ENCODE measurements at places on chromosomes 13 and 19. TPM values are rescaled to one million over a fixed set of nuclear protein-coding genes. Genes with fewer than 3 reads are reported as not detected.

HCN2 gene
- total RNA-seq, result 1.5 TPM

DNA sequence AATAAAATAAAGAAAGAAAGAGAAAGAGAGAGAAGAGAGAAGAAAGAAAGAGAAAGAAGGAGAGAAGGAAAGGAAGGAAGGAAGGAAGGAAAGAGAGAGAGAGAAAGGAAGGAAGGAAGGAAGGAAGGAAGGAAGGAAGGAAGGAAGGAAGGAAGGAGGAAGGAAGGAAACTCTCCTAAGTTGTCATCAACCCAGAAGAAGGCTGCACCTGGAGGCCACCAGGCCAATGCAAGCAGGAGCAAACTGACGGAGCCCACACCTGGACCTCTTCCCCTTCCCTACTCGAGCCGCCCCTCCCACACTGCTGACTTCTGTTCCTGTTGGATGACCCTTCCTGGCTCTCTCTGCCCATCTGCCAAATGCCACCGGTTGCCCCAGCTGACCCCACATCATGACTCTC lies 8.7 kb downstream of the ACER1 start:
- DNase-seq, result no peak
- peaks cover 16% of the 10 kb centered on the region for H3K27me3 ChIP-seq
- no peaks in the 10 kb centered on the region for H3K4me1 ChIP-seq
- H3K27ac ChIP-seq, result no peak overlapping the region

GRCh38 chr13:93750676-93751075 lies 524.1 kb downstream of the GPC6 start:
- no peaks in the 10 kb centered on the region for H3K36me3 ChIP-seq
- H3K27ac ChIP-seq, result no peak overlapping the region
- DNase-seq, result no peak
- no peak overlapping the region for H3K4me3 ChIP-seq
- no peaks in the 10 kb centered on the region for H3K27me3 ChIP-seq
- no peaks in the 10 kb centered on the region for H3K4me1 ChIP-seq

CATSPERD gene
- total RNA-seq, result not detected

GRK1 gene
- not detected for total RNA-seq

DNA sequence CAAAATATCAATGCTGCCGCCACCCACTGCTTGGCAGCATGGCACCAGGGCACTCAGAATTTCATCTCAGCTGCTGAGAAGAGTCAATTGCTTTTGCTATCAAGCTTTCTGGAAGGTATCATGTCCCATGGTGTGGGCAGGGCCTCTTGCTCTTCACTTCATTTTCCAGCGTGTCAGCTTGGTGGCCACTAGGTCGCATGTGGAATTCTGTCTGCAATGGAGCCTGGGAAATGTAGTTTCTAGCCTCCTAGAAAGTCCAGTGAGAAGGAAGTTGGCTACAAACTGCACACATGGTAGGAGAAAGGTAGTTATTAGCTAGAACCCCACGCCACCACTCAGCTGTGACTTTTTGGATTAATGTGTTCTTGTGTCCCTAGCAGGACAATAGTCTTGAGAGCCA lies 105.3 kb downstream of the MYO16 start:
- no peaks in the 10 kb centered on the region for H3K4me1 ChIP-seq
- H3K27ac ChIP-seq, result no peak overlapping the region
- no peaks in the 10 kb centered on the region for H3K36me3 ChIP-seq
- H3K27me3 ChIP-seq, result no peaks in the 10 kb centered on the region
- H3K4me3 ChIP-seq, result no peak overlapping the region

- DNase-seq, result peak; percentile 10
- peak within 1 kb of the TSS; percentile 81 for H3K4me3 ChIP-seq
- no peaks in the 10 kb centered on the region for H3K36me3 ChIP-seq
- no peaks in the 10 kb centered on the region for H3K27me3 ChIP-seq
Measured at GRCh38 chr13:42048342-42048683, at the start of gene DGKH. TSS of gene DGKH (plus strand) at chr13:42048648. CDS start at chr13:42048774, 126 bp downstream.

GRCh38 chr13:38900188-38900587 lies 90.4 kb downstream of the STOML3 start:
- H3K27ac ChIP-seq, result no peak overlapping the region
- DNase-seq, result no peak
- H3K27me3 ChIP-seq, result no peaks in the 10 kb centered on the region
- no peak overlapping the region for H3K4me3 ChIP-seq

GRCh38 chr13:111302045-111302726 lies 18.3 kb upstream of the TEX29 start:
- no peaks in the 10 kb centered on the region for H3K27me3 ChIP-seq
- no peak for DNase-seq
- no peak overlapping the region for H3K27ac ChIP-seq
- 0 out of 2 replicates have a peak, but pooled peaks cover 5% of the 10 kb centered on the region for H3K36me3 ChIP-seq
- H3K4me1 ChIP-seq, result no peaks in the 10 kb centered on the region

SIAH3 gene
- not detected for total RNA-seq

SLITRK6 gene
- total RNA-seq, result 3.4 TPM

DCT gene
- not detected for total RNA-seq

- H3K27ac ChIP-seq, result no peak overlapping the region
- H3K4me3 ChIP-seq, result no peak overlapping the region
- no peaks in the 10 kb centered on the region for H3K36me3 ChIP-seq
Measured at GRCh38 chr19:28247243-28247642, 965.7 kb downstream of the UQCRFS1 start.

DNA sequence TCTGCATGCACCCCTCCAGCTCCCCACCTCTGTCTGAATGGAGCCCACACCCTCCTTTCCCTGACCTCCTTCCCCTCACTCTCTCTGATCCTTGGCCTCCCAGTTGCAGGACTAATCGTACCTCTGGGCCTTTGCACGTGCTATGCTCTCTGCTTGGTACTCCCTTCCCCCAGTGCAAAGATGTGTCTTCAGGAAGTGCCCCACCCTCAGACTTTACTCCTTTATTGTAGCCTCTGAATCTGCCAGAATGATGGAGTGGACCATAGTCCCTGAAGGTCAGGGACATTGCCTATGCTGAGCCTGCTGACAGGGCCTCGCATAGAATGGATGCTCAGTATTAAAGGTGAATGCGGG lies 1.3 kb upstream of the JUND start:
- H3K4me1 ChIP-seq, result peaks cover 21% of the 10 kb centered on the region
- peak overlapping the region; percentile 93 for H3K4me3 ChIP-seq
- peaks cover 5% of the 10 kb centered on the region for H3K36me3 ChIP-seq
- peak overlapping the region; percentile 97 for H3K27ac ChIP-seq

Measured in PC-9 (cell line).